Thymus (tissue), 14 donors: ENCODE measurements at places on chromosomes 2 and 18.
A peak's percentile ranks its signal among the peaks of the same experiment; 100 is the strongest.

DNA sequence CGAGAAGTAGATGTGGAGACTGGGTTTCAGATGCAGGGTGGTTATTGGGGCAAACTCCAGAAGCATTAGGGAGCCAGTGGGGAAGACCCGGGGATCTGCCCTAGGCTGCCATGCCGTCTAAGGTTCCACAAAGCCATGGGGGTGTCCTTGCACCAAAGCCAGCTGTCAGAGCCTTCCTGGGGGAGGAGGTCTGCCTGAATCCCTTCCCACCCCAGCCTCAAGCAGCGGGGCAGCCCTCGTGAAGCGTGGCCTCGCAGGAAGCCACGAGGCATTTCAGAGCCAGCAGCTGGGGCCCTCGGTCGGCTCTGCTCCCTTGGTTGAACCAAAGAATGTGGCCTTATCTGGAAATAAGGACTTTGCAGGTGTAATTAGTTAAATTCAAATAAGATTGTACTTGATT, 51.2 kb upstream of the UBE2F start:
- no peak for DNase-seq

- no peak for DNase-seq
These were observed 61.1 kb downstream of the GATA6 start for GRCh38 chr18:22230471-22230945.

- no peak for DNase-seq
These were observed 516.0 kb upstream of the POU3F3 start for GRCh38 chr2:104337869-104338268.

- no peak for DNase-seq
These were observed 104.1 kb upstream of the SEC11C start for GRCh38 chr18:59035591-59035990.

- no peak for DNase-seq
These were observed 24.8 kb downstream of the BMPR2 start for GRCh38 chr2:202400941-202401340.

DNA sequence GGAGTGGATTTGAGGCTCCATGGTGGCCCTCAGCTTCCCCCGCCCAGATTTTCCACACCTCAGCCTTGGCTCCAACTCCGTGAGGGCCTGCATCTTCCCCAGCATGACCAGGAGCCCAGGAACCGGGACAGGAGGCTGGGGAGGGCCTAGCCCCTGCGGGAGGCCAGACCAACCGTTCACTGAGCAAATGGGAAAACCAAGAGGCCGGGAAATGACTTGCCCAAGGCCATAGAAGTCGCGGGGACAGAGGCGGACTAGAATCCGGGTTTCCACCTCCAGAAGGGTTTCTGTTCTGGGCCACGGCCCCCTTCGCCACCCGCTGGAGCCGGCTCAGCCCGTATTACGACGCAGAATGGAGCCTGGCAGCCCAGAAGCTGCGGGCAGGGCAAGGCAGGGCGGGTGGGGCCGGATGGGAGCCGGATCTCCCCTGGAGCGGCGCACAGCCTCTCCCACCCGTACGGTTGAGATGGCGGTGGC, 7.9 kb upstream of the CRYBA2 start:
- no peak for DNase-seq

DNA sequence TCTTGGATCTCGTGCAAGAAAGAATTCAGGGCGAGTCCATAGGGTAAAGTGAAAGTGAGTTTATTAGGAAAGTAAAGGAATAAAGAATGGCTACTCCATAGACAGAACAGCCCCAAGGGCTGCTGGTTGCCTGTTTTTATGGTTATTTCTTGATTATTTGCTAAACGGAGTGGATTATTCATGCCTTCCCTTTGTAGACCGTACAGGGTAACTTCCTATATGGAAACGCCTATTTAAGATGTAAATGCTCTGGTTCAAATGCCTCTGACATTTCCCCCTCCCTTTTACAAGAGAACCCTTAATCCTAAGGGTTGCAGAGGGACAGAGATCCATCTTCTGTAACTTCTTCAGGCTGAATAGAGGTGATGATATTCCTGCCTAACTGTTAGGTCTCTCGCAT, 25.7 kb downstream of the RBFA start:
- no peak for DNase-seq

- no peak for DNase-seq
These were observed 736.8 kb upstream of the SALL3 start for GRCh38 chr18:78242806-78243205.

DNA sequence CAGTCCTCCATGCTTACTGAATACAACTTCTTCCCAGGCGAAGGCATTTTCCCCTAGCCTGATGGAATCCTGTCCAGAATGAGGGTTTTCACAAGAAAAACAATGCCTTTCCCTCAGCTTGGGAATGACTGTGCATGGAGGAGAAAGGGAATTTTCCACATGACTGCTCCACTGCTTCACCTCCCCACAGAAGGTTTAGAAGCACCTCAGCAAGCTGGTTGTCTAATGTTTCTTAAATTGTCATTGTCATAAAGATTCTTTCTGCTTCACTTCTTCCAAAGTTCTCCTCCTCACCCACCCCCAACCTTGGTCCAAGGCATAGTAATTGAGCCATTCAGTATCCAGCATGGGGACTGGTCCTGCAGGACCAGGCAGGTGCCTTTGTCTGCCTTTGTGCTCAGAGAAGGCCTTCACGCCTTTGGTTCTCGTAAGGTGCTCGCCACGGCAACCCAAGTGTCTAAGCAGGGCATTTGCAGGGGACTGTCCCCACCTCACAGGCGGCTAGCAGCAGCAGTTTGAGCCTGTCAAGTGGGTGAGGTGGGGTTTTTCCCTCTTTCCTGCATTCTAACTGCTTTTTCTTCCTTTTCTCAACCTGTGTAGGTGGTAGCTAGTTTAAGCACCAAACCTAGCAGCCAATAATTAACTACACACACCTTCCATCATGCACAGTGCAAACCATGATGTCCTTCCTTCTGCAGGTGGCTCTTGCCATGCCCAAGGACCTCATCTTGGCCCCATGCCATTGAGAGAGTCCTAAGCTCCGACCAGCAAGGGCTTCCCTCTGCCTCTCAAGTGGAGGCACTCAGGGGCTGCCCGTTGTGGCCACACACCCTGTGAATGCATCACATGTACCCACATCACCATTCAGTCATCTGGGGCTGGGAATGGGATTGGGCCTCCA, 65.7 kb upstream of the BCL2L11 start:
- DNase-seq: no peak

GRCh38 chr18:70151614-70152013, 53.9 kb downstream of the RTTN start:
- DNase-seq: no peak

GRCh38 chr18:21179590-21180220, 62.3 kb upstream of the GREB1L start:
- peak; percentile 42 for DNase-seq

GRCh38 chr2:145777914-145778313, 1258.0 kb upstream of the ZEB2 start:
- DNase-seq: no peak

DNA sequence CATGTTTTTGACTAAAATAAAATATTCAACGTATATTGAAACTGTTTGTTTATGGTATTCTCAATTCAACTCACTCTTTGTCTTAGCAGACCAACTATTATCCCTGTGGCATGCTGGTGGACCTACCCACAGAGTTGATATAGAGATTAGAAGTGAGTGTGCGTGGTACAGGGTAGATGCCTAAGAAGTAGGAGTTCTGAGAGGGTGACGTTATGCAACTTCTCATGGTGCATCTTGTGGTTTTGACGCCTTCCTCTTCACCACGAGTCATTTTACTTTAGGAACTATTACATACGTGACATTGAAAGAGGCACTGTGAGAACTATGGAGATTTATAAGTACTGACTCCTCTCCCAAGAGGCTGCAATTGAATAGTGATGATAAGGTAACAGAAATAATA, 26.6 kb upstream of the NAPG start:
- peak; percentile 52 for DNase-seq

GRCh38 chr2:158726911-158727592, 68.1 kb upstream of the DAPL1 start:
- DNase-seq: no peak

DNA sequence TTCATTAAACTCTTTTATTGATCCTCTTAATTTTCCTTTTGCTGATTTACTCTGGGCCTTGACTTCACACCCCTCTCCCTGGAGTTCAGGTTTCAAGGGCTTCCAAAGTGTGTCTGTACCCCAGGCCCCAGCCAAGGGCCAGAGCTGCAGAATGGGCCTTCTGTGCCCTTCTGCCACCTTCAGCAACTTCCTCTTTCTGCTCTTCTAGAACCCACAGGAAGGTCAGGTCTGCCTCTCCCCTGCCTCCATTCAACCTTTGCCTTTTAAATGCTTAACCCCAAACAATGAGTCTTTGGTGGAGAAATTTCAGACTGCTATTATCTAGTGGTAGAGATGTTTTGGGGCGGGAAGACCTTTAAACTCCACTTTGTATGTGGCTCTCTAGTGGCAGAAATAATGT, 63.1 kb downstream of the TSN start:
- DNase-seq: no peak

DNA sequence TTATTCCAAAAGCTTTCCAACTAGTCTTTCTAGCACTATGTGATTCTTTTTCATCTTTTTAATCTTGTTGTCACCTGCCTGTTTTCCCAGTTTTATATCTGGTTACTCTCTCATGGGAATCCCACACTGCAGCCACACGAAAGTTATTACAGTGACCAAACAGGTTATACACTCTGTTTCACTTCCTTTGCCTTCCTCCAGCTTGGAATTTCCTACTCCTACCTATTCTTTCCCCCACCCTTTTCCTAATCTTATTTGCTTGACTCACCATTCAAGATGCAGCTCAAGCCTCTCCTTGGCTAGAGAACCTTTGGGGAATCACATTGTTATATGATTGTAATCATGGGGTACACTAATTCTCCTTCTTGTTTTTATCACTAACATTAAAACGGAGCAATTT, 13.4 kb upstream of the TLK1 start:
- DNase-seq: no peak

- DNase-seq: no peak
These were observed 55.4 kb downstream of the KLF7 start for GRCh38 chr2:207110310-207110709.

DNA sequence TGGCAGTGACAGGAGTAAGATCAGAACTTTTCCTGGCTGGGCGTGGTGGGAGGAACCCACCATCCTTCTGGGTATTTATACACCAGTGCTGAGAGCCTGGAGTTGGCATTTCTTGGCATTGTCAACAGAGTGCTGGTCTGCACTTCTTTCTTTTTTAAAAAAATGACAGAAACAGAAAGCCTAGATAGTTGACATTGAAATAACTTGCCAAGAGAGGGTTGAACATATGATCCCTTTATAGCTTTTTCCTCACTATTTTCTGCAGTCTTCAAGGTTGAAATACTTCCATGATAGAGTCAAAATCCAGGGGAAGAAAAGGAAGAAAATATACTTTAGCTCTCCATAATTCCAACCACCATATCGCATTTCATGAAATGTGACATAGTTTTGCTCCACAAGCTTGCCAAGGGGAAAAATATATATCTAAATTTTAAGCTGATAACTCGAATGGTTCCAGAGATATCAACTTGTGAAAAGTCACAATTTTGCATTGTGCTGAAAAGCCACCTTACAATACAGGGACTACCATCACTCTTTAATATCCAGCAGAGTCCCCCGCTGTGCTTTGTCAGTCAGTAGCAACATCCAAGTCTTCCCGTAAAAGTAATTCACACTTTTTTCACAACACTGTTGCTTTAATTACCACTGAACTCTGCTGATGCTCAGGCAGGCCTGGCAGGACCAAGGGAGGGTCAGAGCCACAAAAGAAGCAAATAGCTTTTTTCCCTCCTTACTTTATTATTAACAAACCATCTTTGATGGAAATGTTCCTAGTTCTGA, 764.9 kb upstream of the FANCL start:
- no peak for DNase-seq

DNA sequence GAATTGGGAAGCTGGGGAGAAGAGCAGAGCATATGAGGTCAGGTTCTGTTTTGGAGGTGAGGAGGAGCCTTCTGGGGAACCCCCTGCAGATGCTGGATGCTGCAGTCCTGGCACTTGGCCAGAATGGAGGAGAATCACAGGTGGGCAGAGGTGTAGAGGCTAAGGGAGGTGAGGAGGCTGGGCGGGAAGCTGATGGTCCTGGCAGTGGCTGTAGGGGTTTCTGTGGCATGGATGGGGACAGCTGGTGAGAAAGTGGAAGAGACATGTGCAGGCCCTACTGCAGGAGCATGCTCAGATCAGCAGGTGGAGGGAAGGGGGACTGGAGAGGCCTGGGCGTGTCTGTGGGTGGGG, 101.3 kb downstream of the DYSF start:
- no peak for DNase-seq

DNA sequence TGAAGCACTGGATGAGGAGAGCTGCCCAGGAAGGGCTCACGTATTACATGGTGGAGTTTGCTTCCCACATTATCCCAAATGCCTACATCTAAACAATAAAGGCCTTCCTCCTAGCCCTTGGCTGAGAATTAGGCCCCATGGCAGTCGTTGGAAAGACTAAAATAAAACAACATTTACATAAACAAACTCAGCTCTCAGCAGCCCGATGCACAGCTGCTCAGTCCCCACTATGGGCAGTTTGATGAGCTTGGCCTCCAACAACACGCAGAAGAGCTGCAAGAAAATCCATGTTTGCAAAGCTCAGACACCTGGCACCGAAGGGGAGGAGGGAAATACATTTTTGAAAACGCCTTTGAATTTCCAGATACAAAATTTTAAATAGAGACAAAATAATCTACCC, 352.4 kb downstream of the EIPR1 start:
- DNase-seq: no peak

DNA sequence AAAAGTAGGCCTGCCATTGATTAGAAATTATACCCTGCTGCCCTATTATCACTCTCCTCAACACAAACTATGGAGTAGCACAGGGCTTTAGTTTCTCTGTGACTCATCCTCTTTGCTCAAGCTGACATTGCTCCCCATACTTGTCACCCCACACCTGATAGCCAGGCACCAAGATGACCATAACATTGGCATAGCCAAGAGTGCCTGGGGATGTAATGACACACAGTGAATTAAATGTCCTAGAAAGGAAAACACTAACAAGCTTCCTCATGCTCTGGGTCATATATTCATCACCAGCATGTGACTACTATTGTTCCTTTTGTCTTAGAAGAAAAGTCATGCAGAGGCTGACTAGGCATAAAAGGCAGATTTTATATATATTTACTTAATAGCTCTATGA, 137.8 kb upstream of the RND3 start:
- no peak for DNase-seq

DNA sequence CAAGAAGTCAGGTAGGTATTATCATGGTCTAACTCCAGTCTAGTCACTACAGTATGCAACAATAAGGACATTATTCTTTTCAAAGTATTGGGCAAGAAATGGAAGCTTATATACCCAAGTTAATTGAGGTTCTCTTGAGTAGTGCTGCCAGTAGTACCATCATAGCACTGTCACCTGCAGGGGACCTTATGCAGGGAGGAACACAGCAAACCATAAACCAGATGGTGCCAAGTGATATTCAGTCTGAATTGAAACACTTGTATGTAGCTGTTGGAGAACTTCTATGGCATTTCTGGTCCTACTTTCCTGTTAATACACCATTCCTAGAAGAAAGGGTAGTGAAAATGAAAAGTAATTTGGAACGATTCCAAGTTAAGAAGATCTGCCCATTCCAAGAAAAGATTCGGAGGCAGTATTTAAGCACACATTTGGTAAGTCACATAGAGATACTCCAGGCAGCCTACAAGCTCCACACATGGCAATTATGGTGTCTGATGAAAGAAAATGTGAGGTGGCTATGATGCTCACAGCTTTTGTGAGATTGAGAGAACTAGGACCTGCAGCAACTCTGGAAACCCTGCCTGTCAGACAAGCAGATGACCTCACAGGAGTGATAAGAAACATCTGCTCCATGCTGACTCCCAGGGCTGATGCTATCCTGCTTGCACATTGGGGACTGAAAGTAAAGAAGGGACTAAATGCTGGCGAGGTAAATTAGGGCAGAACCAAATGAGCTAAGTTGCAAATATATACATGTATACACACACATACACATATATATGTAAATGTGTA, 174.7 kb downstream of the MC4R start:
- no peak for DNase-seq
